DMS 273 treated with DMSO at 0.1 percent for 48 hours (cell line): ENCODE measurements at places on chromosomes 11 and 22.

DNA sequence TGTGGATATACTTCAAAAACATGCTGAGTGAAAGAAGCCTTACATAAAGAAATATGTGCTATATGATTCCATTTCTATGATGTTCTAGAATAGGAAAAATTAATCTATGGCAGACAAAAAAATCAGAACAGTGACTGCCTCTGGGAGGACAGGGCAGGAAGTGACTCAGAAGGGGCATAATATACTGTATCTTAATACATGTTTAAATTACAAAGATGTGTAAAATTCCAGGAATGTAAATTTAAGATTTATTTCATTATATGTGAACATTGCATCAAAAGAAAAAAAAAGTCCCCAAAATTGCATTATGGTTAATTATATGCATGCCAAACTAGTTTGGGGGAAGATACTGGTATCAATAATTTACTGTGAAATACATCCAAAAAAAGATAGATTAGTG, 32.2 kb downstream of the SBF2 start:
- no peak for DNase-seq

- DNase-seq, result no peak
Observed at GRCh38 chr11:65491614-65492386, 7.0 kb upstream of the MALAT1 start.

- no peak for DNase-seq
Observed at GRCh38 chr11:81839976-81840375, 893.7 kb downstream of the FAM181B start.

GRCh38 chr11:23404225-23405160, 544.2 kb upstream of the CCDC179 start:
- no peak for DNase-seq

GRCh38 chr11:35145271-35145670, 6.3 kb downstream of the CD44 start:
- peak; percentile 28 for DNase-seq

GRCh38 chr11:95919514-95919913, 4.4 kb downstream of the MTMR2 start:
- DNase-seq, result no peak

- DNase-seq, result no peak
Observed at GRCh38 chr11:31355131-31355530, 14.4 kb downstream of the DCDC1 start.

GRCh38 chr11:46555267-46556054, 38.4 kb downstream of the AMBRA1 start:
- no peak for DNase-seq

DNA sequence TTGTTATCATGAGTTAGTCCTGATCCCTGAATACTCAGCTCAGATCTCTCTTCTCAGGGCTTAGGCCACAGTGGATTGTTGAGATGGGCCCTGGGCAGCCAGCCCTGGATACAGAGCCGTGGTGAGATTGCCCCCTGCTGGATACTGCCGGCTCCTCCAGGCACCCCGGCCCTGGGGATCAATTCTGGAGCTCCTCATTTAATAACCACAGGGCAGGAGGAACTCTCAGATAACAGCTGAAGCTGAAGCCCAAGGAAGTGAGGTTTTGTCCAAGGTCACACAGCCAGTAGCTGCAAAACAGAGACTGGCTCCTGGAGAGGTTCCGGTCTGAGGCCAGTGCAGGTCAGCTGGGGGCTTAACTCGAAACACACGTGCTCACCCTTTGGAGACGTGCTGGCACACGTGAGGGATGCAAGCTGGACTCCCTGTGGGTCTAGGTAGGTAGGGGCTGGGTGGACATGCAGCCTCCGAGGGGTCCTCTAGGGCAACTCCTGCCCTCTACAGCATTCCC, 16.0 kb downstream of the USH1C start:
- DNase-seq, result no peak

GRCh38 chr11:101860696-101861427, 53.9 kb upstream of the CEP126 start:
- no peak for DNase-seq

DNA sequence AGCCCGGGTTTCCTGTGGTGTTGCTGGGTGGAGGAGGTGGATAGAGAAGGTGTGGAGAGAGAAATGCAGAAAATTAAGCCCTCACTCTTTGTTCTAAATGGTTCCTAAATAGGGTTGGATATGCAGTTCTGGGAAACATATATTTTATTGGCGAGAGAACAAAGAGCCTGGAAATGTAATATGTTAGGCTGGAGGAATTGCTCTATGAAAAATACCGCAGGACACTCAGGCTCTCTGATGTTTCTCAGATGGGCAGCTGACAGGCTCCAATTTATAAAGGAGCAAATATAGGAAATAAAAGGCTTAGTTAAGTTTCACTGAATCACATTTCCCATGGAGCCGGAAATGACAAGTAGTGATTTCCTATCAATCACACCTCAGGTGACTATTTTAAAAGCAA, 428.0 kb downstream of the TMEM135 start:
- no peak for DNase-seq

DNA sequence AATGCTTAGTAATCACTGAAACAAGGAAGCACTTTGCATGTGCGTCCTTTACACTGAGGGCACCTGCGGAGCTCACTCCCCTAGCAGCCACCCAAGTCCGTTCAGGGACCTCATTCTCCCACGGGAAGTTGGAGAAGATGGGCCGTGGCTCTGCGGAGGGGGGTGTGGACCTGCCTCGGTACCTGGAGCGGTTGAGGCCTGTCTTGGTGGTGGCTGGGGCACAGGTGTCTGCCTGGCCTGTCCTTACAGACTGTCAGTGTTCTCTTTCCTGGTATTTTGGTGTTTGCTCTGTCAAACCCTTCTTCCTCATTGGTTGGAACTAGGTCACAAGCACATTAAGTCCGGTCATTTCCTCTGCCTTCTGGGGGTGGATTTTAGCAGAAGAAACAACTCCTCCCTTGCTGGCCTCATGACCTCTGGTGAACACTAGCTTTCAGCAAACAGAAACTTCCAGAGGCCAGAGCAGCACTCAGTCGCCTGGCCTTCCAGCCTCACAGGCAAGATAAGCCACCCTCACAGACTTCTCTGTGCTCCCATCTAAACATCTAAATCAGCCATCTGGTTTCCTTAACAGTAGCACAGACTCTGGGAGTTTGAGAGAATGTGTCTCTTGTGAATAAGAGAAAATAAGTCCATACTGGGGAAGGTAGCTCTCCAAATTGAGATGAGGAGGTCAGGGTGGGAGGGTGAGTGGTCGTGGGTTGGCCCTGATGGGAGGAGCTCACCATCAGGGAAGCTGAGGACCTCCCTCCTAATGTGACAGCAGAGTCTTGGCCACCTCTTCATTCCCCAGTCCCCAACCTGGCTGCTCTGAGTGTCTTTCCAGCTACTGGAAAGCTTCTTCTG, 8.6 kb downstream of the SNAP29 start:
- no peak for DNase-seq

GRCh38 chr11:27650988-27651387, 49.3 kb downstream of the BDNF start:
- no peak for DNase-seq

DNA sequence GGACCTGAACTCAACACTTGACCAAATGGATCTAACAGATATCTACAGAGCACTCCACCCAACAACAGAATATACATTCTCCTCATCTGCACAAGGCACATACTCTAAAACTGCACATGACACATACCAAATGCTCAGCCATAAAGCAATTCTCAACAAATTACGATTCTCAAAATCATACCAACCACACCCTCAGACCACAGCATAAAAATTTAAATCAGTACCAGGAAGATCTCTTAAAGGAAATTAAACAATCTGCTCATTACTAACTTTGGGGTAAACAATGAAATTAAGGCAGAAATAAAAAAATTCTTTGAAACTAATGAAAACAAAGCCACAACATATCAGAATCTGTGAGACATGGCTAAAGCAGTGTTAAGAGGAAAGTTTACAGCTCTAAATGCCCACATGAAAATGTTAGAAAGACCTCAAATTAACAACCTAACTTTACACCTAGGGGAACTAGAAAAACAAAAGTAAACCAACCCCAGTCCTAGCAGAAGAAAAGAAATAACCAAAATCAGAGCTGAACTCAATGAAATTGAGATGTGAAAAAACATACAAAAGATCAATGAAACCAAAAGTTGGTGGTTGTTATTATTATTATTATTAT, 37.2 kb downstream of the TMEM123 start:
- DNase-seq, result no peak

GRCh38 chr22:43439368-43440103, 27.7 kb downstream of the MPPED1 start:
- no peak for DNase-seq

GRCh38 chr22:20247608-20248171, 20.4 kb downstream of the RTN4R start:
- no peak for DNase-seq

DNA sequence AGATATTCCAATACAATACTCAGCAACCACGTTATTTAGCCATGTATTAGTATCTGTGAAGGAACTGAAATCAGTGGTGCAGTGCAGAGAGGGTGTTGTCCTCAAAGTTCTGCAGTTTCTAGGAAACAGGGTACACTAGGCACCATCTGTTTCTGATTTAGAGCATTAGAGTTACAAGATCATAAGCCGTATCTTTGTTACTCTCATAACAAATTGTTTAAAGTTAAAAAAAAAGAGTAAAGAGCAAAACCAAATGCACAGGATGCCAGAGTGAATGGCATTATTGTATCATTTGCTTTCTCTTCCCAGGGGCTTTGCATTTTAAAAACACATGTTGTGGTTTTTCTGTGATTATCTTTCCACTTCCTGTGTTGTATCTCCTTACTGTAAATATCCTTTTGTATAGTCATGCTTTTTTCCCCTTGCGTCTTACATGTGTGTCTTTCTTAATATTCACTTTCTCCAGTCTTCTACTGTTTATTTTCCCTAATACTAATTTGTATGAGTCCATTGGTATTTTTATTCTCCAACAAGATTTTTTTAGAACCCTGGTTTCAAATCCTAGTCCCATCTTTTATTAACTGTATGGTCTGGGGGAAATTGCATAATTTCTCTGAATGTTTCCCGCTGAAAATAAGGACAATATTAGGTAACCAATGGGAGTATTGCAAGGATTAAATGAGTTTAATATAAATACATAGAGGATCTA, 15.2 kb upstream of the NUP160 start:
- peak; percentile 3 for DNase-seq

DNA sequence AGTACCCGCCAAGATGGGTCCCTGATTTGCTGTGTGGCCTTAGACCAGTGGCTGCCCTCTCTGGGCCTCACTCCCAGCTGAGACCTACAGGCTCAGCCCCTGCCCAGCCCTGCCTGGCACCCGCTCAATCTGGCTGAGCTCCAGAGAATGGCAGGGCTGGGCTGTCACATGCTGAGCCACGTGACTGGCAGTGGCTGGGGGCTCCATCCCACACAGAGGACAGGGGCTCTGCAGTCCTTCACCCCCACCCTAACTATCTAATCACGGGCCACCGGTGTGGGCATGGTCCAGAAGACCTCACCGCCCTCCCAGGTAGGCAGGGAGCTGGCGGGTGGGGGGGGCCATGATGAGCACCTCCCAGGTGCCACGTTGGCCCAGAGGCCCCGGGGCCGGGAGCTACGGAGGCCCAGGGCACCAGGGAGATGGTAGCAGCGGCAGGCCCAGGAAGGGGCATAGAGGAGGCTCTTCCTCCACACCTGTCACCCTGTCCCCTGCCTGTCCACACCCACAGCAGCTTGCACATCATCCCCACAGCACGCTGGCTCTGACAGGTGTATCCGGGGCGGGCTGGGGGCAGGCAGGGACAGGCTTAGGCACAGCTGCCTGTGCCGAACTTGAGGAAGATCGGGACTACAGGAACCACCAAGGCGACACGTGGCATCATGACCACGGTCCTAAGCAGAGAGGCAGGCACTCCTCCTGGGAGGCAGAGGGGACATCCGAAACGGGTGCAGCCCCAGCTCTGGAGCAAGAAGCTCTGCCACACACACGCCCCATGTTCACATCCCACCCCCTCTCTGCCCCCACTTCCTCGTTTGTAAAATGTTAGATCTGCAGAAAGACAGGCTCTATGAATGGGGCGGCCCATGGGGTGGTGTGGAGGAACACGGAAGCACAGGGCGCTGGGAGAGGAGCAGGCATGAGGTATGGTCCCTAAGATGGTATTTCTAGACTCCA, 1.5 kb upstream of the ALDH3B1 start:
- no peak for DNase-seq

GRCh38 chr11:79864882-79865281, 424.1 kb upstream of the TENM4 start:
- no peak for DNase-seq

DNA sequence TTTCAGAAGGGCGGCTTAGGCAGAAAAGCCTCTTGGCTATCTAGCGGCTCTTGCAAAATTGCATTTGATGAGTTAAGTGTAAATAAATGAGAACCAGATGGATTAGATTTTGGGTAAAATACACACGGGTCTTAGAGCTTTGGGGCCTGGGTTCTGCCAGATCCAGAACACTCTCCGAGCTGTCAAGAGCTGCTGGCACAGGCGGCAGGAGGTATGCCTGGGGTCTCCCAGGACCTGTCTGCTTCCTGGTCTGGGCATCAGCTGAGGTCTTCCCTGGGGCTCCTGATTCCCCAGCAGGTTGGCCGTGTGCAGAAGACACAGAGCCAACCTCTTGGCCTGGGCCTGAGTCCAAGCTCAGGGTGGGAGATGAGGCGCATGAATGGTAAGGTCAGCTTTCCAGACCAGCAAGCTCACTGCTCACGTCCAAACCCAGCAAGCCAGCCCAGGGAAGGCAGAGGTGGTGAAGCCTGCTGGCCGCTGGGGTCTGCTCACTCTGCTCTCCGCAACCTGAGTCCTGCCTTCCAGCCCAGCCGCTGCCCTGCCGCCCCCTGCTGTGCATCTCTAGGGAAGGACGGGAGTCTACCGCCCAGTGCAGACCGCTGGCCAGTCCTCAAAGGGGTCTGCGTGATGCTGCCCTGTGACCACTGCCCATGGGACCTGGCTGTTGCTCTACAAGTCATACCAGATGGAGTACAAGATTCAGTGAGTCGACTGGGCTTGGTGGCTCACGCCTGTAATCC, 44.9 kb downstream of the SCUBE1 start:
- DNase-seq, result no peak

- DNase-seq, result no peak
Observed at GRCh38 chr11:111923351-111923788, 4.7 kb downstream of the C11orf52 start.

- no peak for DNase-seq
Observed at GRCh38 chr22:45240810-45241631, at the start of gene KIAA0930. Gene KIAA0930 (minus strand): TSS chr22:45240894. CDS start chr22:45240703, 191 bp downstream.

DNA sequence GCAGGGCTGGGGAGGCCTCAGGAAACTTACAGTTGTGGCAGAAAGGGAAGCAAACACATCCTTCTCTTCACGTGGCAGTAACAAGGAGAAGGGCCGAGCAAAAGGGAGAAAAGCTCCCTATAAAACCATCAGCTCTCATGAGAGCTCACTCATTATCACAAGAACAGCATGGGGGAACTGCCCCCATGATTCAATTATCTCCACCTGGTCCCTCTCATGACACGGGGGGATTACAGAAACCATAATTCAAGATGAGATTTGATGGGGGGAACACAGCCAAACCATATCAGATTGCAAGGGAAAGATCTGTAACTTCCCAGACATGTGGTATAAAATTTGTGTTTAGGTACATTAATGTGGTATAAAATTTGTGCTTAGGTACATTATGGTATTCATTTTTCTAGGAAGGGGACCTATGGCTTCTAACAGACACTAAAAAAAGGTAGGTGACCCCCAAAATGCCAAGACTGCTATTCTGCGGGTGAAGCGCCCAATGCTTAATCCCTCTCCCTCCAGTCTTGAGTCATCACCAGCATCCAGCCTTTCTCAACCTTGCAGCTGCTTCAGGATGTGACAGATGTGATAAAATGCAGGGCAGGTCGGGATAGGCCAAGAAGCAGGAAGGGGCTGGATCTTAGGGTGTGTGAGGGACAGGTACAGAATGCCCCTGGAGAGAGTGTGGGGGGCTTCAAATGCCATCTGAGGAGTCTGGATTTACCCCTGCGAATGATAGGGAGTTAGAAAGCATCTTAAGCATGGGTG, 57.7 kb upstream of the AMPD3 start:
- DNase-seq, result no peak
